T-helper 1 cell (primary cell): ENCODE measurements at places on chromosomes 2 and 18.
A peak's percentile ranks its signal among the peaks of the same experiment; 100 is the strongest.

GRCh38 chr2:134954065-134954464, 35.4 kb downstream of the CCNT2 start:
- no peak for DNase-seq

DNA sequence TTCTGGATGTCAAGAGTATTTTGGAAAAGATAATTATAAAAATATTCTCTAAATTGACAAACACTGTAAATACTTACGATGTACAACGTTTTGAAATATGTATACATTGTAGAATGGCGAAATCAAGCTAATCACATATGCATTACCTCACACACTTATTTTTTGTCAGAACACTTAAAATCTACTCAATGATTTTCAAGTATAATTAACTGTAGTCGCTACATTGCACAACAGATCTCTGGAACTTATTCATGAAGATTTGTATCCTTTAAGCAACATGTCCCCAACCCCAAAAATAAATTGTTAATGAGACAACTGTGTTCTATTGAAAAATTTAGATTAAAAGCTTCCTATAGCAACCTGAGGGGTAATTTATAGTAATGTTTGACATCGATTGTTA, 59.8 kb downstream of the C2orf74 start:
- no peak for DNase-seq

DNA sequence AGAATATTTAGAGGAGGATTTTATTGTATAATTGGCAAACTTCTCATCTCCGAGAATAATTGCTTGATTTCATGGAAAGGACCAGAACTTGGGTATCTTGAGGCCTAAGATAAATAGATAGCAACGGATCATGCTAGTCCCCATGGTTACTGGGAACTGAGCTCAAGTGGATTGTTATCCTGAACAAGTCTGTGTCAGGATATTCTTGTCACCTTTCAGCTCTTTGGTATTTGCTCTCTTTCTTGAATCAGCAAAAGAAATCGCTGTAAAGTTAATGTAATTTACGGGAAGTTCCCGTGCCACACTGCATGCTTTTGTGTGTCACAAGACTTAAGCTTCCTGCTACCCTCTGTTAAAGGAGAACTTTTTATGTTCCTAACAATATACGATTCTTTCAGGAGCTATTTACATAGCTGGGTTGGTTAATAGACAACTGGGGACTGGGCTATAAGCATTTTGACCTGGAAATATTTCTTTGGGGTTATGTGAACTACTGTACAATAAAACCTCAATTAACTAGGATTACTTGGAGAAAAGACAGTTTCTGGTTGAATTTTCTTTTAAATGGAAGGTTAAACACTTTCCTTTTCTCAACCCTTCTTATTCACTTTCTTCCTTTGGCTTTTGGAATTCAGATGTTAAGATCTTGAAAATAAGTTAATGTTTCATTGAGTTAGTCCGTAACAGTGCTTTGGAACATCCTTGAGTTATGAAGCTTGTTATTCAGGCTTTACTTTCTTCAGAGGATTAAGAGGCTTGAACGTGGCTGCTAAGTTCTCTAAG, 151.2 kb downstream of the FMNL2 start:
- DNase-seq, result no peak

GRCh38 chr2:176819306-176819705, 393.3 kb upstream of the HNRNPA3 start:
- no peak for DNase-seq

DNA sequence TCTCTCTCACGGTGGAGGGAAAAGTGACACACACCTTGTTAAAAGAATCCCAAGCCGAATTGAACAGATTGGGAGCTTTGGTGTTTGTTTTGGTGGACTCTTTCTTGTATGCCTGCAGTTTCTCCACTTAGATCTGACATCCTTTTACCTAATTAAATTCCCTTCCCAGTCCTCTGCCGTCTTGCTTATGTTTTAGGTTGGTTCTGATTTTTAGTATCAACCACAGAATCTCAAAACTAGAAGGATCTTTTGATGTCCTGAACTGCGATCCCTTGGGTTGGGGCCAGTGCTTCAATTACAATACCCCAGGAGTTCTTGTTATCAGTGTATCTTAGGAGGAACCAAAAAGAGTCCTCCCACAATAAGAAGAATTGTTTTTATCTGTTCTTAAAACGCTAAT, 112.3 kb downstream of the PRKCE start:
- DNase-seq, result no peak

GRCh38 chr2:109214651-109215371, 85.8 kb downstream of the SH3RF3 start:
- DNase-seq, result no peak

DNA sequence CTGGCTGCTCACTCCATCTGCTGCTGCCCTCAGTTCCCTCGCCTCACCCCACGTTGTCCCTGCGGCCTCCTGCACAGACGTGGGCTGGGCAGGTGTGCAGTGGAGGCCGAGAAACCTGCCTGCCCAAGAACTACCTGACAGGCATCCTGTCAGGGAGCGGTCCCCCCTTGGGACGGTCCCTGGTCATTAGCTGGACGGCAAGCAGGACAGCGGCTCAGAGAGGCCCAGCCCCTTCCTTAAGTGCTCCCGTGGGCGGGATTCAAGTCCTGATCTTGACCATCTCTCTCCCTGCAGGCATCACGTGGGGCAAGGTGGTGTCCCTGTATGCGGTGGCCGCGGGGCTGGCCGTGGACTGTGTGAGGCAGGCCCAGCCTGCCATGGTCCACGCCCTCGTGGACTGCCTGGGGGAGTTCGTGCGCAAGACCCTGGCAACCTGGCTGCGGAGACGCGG, 11.3 kb downstream of the BOK start:
- DNase-seq, result no peak

GRCh38 chr2:132383956-132384355, 32.6 kb upstream of the GPR39 start:
- DNase-seq, result no peak

DNA sequence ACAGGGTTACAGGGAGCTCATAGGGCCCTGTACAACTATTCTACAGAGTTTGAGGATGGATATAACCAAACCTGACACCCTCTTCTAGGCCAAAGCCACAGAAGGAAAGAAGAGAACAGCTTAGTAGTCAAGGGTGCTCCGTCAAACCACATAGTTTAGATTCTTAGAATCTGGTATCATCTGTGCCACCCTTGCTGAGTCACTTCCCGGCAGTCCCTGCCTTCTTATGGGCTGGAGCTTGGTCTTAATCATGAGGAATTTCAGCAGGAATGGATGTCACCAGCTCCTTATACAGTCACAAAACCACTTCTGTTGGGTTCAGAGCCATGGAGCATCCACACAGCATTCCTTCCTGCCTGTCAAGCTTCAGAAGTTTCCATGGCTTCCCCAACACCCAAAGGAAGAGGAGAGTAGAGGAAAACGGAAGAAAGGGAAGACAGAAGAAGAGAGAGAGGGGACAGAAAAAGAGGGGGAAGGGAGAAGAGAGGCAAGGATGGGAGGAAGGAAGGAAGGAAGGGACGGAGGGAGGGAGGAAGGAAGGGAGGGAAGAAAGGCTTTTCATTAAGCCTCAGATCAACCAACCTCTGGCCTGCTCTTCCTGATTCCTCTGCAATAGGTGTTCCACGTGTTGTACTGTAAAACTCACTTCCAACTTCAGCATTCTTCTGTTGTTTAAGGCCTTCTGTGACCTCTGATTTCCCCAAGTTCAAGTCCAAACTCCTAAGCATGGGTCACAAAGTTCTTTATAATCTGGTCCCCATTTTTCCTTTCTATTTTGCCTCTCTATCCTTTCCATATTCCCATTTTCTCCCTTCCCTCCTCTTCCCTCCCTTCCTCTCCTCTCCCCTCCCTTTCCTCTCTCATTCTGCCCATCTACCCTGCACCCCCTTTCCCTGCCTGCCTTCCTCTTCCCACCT, 246.1 kb upstream of the TNP1 start:
- DNase-seq, result peak; percentile 78

- DNase-seq, result no peak
These were observed 178.9 kb downstream of the FHOD3 start for GRCh38 chr18:36476433-36476832.

DNA sequence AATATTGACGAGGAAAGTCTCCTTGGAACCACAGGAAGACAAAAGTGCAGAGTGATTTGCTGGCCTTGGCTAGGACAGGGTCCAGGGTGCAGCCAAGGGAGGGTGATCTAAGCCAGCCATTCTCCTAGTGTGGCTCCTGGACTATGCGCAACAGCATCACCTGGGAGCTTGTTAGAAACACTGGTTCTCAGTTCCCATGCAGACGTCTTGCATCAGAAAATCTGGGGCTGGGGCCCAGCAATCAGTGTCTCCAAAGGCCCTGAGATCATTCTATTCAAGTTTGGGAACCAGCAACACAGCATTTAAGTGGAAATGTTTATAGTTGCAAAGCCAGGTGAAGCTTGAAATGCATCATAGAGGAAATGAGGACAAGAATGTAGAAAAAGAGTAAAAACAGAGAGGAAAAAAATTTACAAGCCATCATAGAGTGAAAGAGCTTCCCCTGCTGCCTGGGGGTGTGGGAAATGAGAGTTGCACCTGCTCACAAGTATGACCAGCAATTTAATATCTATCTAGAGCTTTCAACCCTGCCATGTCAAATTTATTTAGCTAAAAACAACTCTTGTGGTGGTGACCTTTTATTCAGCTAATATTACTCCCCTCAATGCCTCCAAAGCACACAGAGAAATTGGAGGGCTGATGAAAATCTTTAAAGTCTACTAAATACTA, 54.4 kb upstream of the SEC11C start:
- DNase-seq, result no peak

DNA sequence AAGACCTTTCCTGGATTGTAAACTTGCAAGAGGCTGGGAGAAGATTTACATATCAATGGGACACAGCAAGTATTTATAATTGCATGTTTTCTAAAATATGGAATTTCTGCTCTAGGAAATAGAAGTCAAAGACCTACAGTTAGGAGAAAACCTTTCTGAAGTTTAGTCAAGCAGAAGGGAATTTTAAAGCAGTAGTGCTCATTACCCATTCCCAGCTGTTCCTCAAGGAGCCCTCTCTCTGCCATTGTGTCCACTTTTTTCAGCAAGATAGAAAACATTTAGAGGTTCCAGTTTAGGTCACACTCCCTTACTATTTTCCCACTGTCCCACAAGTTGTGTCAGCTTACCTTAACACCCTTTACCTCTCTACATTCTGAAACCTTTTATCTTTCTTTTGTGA, 584.0 kb upstream of the CHAC2 start:
- no peak for DNase-seq

- DNase-seq, result no peak
These were observed 807.8 kb upstream of the CDH2 start for GRCh38 chr18:28984731-28985130.

- no peak for DNase-seq
These were observed 48.7 kb downstream of the CYP26B1 start for GRCh38 chr2:72098935-72099334.

GRCh38 chr2:170322140-170322766, 144.3 kb downstream of the MYO3B start:
- no peak for DNase-seq

DNA sequence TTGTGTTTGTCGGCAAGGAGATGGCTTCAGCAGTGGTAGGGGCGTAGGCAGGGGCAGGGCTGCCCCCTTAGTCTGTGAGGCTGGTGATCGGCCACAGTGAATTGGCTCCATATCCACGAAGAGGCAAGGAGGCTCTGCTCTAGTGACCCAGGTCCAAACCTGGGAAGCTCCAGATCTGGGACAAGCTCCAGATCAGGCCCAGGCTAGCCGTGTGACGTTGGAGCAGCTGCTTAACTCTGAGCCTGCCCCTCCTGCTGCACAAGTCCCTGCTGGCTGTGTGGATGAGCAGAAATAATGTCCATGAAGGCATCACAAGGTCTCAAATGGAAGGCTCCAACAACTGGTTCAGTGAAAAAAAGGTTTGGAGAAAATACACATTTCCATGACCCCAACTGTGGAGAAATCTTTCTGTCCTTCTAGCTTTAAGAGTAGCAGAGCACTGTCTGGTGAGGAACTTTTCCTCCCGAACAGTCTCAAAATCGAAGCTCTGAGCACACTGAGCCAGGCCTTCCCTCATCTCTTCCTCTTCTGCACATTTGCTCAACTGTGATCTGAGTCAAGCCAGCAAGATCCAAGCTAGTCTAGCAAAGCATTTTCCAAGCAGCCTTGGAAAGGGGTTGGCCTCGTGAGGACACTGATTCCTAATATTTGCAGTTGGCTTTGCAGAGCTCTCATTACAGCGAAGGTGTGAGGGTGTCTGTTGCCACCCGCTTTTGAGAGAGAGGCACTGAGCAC, 67.0 kb upstream of the TCF7L1 start:
- DNase-seq, result no peak

DNA sequence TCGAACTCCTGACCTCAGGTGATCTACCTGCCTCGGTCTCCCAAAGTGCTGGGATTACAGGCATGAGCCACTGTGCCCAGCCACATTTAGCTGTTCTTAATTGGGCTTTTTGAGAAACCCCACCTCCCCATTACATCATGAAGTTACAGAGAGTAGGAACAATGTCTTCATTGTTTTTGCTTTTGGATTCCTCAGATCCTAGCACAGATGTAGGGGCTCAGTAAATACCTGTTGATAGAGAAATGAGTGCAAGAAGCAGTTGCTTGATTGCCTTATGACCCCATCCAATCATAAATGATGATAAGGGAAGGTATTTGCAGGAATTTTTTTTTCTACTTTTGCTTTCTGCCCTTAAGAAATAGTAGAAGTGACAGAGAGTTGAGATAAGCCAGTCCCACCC, 25.4 kb downstream of the GREB1L start:
- no peak for DNase-seq

- DNase-seq, result no peak
These were observed 7.7 kb downstream of the L3MBTL4 start for GRCh38 chr18:6406910-6407470.

- no peak for DNase-seq
These were observed 988.3 kb upstream of the GYPC start for GRCh38 chr2:125667630-125668029.

DNA sequence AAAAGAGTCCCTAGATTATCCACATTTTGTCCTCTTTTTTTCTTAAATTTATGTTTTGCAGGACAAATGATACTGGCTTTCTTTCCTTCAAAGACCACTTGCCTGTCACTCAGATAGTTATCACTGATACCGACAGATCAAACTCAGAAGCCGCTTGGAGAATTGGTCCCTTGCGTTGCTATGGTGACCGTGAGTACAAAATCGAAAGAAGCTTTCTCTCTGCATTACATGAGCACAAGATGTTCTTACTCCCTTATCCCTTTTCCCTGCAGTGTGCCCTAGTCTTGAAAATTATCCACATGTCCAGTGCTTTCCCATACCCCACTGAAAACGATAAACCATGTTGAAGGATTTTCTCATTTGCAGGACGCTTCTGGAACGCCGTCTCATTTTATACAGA, 738.5 kb downstream of the CNTNAP5 start:
- no peak for DNase-seq

GRCh38 chr2:168191955-168192785, 55.2 kb downstream of the STK39 start:
- DNase-seq, result no peak

GRCh38 chr18:39913672-39914366, 2041.2 kb upstream of the PIK3C3 start:
- DNase-seq, result no peak

DNA sequence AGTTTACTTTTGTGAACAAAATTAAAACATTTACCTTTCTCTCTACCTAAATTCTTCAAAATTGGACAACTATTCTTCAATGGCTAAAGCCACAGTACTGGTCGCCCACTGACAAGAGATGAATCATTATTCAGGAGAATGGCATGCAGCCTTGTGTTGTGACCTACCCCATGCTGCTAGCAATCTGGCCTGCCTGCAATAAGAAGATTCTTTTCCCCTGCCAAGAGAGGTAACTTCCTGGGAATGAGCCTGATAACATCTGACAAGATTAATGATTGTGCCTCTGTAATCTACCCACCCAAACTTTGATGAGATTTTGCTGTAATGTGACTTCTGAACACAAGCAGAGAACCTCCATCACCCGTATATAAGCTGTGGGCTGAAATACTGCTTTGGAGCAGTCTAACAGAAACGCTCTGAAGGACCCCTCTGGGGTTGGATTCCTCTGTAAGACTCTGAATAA, 47.0 kb upstream of the ST3GAL5 start:
- DNase-seq, result no peak
